ENCODE measurements at places on chromosomes 16 and 17.

GRCh38 chr16:12026741-12027490 lies 50.4 kb downstream of the SNX29 start:
- DNase-seq, result no peak

DNA sequence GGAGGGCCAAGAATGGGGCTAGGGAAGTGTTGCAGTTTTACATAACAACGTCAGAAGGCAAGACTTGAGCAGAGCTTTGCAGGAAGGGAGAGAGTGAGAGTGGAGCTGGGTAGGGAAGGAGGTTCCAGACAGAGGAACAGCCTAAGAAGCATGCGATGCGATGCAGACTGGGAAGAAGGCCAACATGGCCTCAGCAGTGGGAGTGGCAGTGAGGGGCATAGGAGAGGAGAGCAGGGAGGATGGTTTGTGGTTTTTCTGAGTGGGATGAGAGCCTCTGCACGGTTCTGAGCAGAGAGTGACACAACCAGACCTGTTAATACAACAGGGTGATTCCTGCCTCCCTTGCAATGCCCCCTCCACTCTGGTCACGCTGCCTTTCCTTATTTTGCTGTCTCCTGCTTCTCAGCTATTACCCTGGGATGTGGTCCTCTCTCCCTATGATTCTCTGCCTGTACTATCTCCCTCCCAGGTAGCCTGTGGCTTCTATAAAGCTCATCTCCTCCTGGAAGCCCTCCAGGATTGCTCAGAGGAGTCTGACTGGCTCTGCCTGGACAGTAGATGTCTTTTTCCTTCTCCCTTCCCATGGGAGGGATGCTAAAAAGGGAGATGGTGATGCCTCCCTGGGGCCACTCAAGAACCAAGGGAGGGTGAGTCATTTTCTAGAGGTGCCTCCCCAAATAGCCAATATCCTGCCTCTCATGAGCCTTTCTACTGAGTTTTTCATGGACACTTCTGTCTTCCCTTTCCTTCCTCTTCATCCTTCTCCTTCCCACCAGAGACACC lies 38.7 kb upstream of the NGFR start:
- no peak for DNase-seq

DNA sequence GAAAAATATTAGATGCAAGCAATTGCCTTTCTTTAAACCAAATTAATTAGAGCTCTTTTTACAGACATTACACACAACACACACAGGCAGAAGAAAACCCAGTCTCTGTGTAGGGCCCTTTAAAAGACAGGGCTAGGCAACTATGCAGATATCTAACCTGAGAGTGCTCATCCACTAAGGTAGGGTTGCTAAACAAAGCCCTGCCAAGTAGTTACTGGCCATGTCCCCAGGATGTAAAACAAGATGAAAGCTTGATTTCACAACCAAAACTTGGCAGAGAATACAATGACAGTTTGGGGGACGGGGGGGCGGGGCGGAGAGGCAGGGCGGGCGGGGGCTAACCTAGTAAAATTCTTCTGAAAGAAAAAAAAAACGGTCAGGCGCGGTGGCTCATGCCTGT lies 669.0 kb upstream of the CA10 start:
- DNase-seq, result no peak

DNA sequence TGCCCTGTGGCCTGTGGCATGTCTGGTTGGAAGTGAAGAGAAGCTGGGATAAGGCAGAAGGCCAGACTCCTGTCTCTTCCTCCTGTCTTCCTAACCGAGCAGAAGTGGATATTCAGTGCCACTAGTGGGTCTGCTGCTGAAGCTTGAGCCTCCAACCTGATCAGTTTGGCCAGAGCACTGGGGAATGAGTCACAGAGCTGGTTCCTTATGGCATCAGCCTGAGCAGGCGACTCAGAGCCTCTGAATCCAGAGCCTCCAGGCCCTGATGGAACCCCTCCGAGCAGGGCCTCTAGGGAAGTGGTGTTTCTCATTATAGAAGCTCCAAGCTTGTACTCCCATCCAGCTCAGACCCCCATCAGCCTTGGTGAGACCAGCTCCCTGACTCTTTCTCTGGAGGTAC lies 2.0 kb downstream of the WSCD1 start:
- no peak for DNase-seq

GRCh38 chr17:51217946-51218345 lies 41.9 kb downstream of the MBTD1 start:
- no peak for DNase-seq

DNA sequence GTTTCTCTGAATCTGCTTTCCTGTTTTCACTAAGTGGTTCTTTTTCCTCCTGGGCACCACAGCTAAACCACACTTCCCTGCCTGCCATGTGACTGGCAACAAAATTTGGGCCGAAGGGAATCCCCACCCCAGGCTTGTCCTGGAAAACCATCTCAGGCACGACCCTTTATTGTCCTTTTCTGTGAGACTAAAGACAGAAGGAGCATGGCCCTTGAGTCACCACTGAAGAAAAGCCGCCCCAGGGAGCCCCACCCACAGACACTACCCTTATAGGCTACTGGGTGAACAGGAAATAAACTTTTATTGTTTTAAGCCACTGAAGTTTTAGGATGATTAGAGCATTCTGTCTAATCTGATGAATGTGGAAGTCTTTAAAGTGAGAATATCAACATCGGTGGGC lies 88.6 kb upstream of the BRD7 start:
- DNase-seq, result no peak

- no peak for DNase-seq
These were observed 3.7 kb upstream of the HS3ST2 start for GRCh38 chr16:22810226-22810625.

GRCh38 chr17:82315703-82316358 lies 1.6 kb downstream of the CD7 start:
- DNase-seq, result no peak

- no peak for DNase-seq
These were observed 45.0 kb downstream of the SLC5A11 start for GRCh38 chr16:24890746-24891145.

- DNase-seq, result no peak
These were observed 45.3 kb upstream of the HS3ST3A1 start for GRCh38 chr17:13646969-13647542.

DNA sequence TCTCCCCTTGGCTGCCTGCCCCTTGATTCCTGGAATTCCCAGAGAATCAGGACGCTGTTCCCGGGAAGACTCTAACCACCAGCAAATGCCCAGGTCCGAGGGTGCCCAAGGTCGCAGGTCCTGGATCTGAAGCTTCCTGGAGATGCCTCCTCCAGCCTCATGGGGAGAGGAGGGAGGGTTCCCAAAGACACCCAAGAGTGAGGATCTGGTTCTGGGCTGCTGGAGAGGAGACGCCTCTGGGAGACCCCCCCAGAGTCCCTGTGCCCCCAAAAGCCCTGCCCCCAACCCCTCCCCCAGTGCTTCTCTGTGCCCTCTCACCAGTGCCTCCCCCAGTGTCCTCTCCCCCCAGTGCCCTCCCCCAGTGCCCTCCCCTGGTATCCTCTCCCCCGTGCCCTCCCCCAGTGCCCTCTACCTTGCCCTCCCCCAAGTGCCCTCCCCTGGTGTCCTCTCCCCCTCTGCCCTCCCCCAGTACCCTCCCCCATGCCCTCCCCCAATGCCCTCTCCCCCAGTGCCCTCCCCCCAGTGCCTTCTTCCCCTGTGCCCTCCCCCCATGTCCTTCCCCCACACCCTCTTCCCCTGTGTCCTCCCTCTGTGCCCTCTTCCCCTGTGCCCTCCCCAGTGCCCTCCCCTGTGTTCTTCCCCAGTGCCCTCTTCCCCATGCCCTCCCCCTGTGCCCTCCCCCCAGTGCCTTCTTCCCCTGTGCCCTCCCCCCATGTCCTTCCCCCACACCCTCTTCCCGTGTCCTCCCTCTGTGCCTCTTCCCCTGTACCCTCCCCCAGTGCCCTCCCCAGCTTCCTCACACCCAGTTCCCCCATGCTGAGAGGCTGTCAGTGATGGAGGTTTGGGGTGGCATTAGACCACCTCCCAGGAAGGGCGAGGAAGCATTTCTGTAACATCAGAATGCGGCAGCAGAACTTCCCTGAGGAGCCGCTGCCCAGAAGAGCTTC lies 6.3 kb upstream of the SECTM1 start:
- DNase-seq, result no peak

GRCh38 chr17:17129466-17129865 lies 76.7 kb downstream of the PLD6 start:
- no peak for DNase-seq

GRCh38 chr16:68083861-68084503 lies 1.2 kb upstream of the NFATC3 start:
- DNase-seq, result no peak

DNA sequence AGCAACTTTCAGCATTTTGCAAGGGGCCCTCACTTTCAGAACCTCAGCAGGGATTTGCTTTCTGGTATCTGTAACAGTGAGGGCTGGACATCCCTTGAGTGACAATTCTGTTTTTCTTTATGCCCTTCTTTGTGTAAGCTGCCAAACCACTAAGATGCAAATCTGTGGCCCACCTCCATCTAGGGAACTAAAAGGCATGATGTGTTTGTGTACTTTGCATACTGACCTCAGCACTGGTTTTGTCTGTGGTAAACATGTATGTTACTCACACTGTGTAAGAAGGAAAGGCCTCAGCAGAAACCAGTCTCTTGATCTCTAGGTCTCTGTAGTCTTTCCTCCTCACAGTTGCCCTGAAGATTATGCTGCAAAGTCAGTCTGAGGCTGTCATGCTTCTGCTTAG lies 396.6 kb upstream of the DYNLRB2 start:
- no peak for DNase-seq

DNA sequence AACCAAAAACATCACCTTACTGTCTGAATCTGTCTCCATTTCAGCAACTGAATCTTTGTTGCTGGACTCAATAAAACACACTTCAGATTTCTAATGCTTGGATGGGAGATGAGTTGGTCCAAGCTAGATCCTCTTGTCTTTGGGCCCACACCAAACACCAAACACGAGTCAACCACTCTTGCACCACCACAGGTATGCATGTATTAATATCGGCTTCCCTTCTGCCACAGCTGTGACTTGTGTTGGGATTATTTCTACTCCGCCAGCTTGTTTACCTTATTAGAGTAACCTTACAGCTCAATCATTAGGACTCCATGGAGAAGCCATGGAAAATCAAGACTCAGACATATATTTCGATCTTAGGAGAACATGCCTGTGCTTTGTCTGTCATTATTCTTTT lies 49.9 kb downstream of the XYLT1 start:
- no peak for DNase-seq

GRCh38 chr17:68102318-68102758 lies 66.8 kb downstream of the KPNA2 start:
- DNase-seq, result no peak

DNA sequence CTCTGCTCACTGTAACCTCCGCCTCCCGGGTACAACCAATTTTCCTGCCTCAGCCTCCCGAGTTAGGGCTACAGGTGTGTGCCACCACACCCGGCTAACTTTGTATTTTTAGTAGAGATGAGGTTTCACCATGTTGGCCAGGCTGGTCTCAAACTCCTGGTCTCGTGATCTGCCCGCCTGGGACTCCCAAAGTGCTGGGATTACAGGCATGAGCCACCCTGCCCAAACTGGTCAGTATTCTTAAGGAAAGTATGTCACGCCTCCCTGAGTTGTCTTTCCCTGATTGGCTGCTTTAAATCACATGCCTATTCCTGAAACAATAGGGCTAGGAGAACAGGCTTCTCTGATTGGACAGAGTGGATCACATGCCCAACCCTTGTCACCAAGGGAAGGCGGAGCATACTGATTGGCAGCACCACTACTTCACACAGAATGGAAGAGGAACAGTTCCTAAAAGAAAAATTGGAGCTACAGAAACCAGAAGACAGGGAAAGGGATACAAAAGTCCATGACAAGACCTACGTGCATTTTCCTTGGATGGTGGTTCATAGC lies 17.6 kb upstream of the CYB5B start:
- no peak for DNase-seq

- no peak for DNase-seq
These were observed 59.3 kb downstream of the JPH3 start for GRCh38 chr16:87661561-87661960.

DNA sequence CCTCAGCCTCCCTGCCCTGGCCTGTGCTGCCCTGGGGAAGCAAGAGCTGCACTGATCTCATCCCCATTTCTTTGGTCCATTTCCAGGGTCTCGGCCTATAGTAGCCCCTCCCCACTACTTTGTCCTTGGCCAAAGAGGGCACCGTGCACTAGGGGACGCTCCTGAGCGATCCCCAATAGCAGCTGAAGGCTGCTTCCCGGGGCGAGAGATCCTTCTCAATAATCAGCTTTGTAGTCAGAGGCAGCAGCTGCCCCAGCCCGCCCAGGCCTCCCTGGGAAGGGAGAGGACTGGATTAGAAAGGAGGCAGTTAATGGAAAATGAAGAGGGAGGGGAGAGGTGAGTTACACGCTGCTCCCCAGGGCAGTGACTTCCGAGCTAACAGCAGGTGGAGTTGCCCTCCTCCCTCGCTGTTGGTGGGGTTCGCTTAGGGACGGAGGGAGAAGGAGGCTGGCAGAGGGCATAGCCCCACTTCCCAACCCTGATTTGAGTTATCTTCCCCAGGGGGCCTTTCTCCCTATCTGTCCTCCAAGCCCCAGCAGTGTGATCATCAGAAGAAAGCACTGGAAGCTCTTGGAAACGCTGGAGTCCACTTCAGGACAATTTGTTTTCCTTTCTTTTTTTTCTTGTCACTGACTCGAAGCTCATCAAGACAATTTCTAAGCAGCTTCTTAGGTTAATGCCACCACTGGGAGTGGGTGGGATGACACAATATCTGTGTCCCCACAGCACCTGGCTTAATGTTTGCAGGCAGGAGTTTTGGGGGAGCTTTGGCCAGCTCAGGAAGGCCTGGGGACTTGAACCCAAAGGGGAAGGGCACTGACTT lies 2.6 kb downstream of the MXRA7 start:
- DNase-seq, result no peak

All from activated T-helper 9 cell treated with anti-CD3 and anti-CD28 coated beads, Interleukin-2, amount 50 U/mL, for 16 hours (primary cell).